ENCODE measurements at places on chromosomes 11 and 22.

GRCh38 chr11:75454987-75455386 is 22.0 kb upstream of the KLHL35 start:
- DNase-seq, result no peak

GRCh38 chr11:130580372-130580771 is 131.9 kb downstream of the ADAMTS15 start:
- DNase-seq, result no peak

GRCh38 chr11:85359859-85360258 is 267.3 kb downstream of the DLG2 start:
- no peak for DNase-seq

DNA sequence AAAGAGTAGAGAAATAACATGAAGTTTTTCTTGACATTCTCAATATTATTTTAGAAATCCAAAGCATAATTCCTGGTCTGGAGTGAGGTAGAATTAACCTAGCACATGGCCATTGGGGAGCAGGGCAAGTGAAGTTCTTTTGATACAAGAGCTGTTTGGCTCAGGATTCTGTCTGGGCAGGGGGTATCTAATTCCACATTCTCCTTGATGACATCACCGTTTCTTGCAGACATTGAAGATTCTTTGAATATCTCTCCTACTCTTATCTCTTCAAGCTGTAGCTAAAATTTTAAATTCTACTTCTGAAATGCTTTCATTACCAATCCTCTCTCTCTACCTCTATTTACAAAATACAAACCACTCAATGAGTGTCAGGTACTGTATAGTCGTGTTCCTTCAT is 138.2 kb upstream of the TENM4 start:
- DNase-seq, result no peak

- DNase-seq, result no peak
These were observed 770 bp downstream of the METTL15 start for GRCh38 chr11:28108958-28109357.

DNA sequence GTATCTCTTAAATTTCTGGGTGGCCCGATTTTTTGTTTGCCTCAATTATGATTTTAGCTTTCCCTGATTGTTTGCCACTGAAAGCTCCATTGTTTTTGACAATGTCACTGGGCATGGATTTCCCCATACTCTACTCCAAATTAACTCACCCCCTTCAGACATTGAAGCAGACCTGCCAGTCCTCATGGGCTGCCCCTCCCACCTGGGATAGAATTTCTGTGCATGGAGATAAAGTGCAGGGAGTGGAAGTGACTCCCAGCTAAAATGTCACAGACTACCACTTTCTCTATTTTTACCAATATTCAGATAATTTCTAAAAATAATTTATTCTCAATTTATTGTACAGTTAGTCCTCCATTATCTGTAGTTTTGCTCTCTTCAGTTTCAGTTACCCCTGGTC is 79.1 kb upstream of the CLPB start:
- DNase-seq, result no peak

- no peak for DNase-seq
These were observed 3.5 kb upstream of the FEZ1 start for GRCh38 chr11:125499563-125499962.

GRCh38 chr11:16293204-16293681 is 63.1 kb downstream of the SOX6 start:
- no peak for DNase-seq

- DNase-seq, result no peak
These were observed 40.5 kb downstream of the DUSP8 start for GRCh38 chr11:1531449-1532013.
